Uterus (tissue), 4 donors: ENCODE measurements at places on chromosomes 5 and 9. TPM values are rescaled to one million over a fixed set of nuclear protein-coding genes. Genes with fewer than 3 reads are reported as not detected.

TAL2 gene
- total RNA-seq = not detected

SARDH gene
- not detected for total RNA-seq

ACTBL2 gene
- total RNA-seq = not detected

SLCO6A1 gene
- not detected for total RNA-seq

PPP3R2 gene
- not detected for total RNA-seq

GHR gene
- 19.7 TPM for total RNA-seq

TMEM171 gene
- total RNA-seq = not detected

AHRR gene
- total RNA-seq = 0.26 TPM
